NCI-H146 (cell line): ENCODE measurements at places on chromosomes 7 and 10.

DNA sequence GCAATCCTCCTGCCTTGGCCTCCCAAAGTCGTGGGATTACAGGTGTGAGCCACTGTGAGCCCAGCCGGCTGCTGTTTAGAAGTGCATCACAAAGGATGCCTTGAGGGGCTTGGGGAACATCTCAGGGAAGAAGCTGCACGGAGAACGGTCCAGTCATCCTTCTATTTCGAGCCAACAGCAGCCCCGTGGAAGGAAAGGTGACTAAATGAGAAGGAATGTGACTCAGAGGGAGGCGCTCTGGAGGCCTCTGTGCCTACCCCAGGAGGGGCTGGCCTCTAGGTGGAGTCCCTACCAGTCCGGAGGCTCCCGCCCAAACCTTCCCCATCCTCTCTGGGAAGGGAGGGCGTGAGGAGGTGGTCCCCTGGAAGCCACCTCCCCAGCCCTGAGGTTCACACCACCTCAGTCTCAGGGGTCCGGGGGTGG, 76.2 kb downstream of the CTBP2 start:
- no peak for DNase-seq

GRCh38 chr7:35258868-35259522, 5.1 kb upstream of the TBX20 start:
- no peak for DNase-seq

DNA sequence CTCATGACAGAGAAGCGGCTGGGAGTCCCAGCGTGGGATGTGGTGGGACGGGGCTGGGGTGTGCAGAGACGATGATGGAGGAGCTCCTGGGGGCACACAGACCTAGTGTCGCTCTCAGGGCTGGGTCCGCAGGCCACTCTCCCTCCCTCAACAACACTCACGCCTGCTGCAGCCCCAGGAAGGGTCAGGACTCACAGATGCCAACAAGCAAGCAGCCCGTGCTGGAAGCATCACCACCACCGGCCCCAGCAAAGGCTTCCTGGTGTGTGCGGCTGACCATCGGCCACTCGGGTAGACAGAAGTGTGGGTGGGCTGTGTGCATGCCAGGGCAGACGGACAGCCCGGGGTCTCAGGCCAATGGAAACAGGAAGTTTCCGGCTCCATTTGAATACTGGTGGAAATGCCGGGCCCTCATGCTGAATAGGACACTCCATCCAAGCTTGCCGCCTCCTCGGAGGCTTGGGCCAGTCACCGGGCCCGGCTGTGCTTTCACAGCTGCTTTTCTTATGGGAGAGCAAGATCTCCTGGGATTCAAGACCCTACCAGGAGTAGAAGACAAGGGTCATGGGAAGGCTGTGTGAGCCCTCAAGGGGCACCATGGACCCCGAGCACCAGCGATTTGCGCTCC, 178.1 kb downstream of the ELFN1 start:
- no peak for DNase-seq

- DNase-seq = no peak
Measured at GRCh38 chr7:105678811-105679495, 97.7 kb upstream of the EFCAB10 start.

DNA sequence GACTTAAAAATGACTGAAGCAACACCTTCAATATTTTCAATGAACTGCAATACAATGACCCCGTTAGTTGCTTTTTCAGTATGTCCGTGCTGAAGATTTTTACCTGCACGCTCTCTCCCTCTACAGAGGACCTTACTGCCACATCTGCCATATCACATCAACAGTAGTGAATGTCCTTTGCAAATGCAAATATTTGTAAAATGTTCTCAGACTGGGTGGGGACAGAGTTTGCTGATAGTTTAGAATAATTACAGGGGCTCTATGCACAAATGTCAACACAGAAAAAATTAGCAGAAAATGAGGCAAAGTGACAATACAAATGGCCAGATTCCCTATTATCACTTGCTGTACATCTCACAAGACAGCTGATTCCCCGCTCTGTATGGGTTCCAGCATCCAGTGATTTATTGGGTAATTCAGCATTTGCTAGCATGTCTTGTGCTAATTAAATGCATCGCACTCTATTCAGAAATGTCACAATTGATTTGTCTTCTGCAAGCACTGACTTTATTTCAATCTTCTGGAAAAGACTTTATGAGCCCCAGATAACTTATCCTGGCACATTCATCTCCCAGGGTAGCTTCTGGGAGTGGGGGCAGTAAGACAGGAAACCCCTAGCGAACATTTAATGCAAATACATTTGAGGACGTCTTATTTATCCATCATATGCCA, 69.1 kb upstream of the PTER start:
- peak; percentile 98 for DNase-seq

DNA sequence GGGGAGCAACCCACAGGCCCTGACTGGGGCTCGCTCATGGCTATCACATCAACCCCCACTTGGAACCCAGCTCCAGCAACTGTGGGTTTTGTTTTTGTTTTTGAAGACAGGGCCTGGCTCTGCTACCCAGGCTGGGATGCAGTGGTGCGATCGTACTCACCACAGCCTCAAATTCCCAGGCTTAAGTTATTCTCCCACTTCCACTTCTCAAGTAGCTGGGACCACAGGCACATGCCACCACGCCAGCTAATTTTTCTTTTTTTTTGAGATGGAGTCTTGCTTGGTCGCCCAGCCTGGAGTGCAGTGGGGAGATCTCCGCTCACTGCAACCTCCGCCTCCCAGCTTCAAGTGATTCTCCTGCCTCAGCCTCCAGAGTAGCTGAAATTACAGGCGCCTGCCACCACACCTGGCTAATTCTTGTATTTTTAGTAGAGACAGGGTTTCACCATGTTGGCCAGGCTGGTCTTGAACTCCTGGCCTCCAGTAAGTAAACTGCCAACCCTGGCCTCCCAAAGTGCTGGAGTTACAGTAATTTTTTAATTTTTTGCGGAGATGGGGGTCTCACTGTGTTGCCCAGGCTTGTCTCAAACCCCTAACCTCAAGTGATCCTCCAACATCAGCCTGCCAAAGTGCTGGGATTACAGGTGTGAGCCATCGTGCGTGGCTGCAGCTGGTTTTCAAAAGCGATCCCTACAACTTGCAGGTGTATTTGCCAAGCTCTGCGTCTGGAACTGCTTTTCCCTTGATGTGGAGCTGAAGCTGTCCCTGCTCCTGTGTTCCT, 228.7 kb downstream of the SKIDA1 start:
- DNase-seq = peak; percentile 71

GRCh38 chr7:25952261-25953057, 199.5 kb upstream of the NFE2L3 start:
- DNase-seq = peak; percentile 99

DNA sequence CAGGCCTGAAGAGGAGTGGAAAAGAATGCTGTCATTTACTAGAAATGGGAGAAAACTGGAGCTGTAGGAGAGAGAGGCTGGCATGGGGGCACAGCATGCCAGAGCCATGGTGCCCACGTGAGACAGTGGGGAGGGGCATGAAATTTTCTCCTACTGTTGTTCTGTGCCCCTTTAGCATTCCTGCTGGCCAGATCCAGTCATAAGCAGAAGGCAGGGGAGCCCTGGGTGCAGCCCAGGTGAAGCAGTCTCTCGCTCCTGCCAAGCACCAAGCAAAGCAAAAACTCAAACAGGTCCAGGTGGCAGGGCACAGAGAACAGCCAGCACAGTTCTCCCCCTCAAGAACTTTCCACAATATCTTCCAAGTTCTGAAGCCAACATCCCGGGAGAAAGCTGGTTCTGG, 383.2 kb downstream of the TCERG1L start:
- no peak for DNase-seq

DNA sequence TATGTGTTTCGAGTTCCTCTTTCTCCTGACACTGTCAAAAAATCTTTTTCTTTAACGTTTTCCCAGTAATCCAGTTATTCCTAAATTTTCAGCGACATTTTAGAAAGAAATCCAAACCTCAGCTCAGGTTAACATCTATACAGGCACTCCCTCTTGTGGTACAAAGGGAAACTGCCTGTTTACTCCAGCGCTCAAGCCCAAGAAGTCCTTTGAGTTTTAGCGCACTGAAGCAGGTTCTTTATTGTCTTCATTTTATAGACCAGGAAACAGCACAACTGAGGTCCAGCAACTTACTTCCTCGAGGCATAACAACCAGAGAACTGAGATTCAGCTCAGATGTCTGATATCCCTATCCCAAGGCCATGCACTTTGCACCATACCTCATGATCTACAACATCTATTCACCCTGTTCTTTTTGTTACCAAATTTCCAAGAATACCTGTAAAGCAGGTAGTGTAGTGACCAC, 287.2 kb upstream of the MKLN1 start:
- peak; percentile 38 for DNase-seq

DNA sequence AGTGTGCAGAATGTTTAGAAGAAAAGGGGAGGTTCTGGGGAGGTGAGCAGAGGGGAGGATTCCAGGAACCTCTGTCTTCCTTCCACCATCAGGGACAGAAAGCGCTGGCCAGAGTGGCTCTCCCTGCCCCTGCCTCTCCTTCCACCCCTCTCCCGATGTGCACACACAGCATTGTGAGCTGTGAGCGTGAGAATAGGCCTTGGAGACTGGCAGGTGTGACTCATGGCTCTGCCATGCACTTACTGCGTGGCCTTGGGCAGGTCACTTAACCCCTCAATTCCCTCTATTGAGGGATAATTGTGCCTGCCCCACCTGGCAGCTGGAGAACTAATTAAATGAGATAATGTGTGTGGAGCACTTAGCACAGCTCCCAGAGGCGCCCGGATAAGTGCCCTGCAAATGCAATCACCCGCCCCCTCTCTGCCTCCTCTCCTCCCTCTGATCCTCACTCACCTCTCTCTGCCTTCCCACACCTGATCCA, 115.4 kb downstream of the ZMIZ1 start:
- DNase-seq = peak; percentile 80
